ENCODE measurements at places on chromosomes 11 and 22. TPM values are rescaled to one million over a fixed set of nuclear protein-coding genes. Genes with fewer than 3 reads are reported as not detected.

GRCh38 chr22:44658311-44658953 is 43.6 kb upstream of the PRR5 start:
- DNase-seq: no peak

DNA sequence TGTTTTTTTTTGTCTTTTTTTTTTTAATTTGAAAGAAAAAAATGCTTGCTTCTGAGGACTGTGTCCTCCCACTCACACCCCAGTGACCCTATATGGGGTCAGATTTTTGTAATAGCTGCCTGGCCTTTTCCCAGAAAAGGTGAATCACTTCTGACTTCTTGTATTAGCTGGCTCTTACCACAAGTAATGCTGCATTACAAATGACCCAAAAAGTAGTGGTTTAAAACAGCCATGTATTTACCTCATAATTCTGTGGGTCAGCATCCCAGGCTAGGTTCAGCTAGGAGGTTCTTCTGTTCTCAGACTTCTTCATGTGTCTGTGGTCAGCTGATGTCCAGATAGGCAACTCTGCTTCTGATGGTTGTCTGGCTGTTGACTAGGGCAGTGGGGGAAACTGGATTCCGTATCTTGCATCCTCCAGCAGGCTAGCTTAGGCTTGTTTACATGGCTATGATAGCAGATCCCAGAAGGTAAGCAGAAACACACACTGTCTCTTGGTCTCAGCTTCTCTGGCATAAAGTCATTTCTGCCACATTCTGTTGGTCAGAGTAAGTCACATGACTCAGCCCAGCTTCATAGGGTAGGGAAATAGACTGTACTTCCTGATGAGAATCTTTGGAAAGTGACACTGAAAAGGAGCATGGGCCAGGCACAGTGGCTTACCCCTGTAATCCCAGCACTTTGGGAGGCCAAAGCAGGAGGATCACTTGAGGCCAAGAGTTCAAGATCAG is 19.5 kb downstream of the LHFPL7 start:
- no peak for DNase-seq

- DNase-seq: no peak
Observed at GRCh38 chr11:86632499-86633269, 39.7 kb downstream of the ME3 start.

DNA sequence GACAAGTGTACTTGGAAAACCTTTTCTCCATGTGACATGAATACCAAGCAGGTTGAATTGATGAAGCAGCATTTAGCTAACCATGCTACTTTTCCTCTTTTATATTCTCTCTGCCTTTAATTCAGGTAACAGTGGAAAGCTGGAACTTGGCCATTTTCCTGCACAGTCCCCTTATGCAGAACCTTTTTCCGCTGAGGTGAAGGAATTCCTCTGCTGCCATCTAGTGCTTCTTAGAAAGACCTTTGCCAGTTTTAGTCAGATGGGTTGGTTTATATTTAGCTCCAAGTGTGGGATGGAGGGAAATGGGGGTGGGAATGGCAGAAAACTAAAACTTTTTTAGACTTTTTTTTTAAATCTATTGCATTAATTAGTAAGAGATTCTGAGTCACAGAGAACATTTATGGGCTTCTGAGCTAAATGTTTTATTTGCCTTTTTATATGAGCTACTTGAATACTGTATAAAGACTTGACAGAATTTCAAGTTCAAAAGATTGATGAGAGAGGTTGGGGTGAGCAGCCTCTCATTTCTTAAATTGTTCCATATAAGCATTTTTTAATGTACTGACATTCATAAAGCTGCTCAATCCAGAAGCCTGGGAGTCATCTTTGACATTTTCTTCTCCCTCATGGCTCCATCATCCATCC is 153.9 kb upstream of the ZC3H12C start:
- peak; percentile 42 for DNase-seq

The OTOG gene
- 0.05 TPM for total RNA-seq

GRCh38 chr11:79510960-79511359 is 70.1 kb upstream of the TENM4 start:
- no peak for DNase-seq

The C2CD2L gene
- 3.4 TPM for total RNA-seq

The OR51E2 gene
- total RNA-seq: 0.63 TPM

DNA sequence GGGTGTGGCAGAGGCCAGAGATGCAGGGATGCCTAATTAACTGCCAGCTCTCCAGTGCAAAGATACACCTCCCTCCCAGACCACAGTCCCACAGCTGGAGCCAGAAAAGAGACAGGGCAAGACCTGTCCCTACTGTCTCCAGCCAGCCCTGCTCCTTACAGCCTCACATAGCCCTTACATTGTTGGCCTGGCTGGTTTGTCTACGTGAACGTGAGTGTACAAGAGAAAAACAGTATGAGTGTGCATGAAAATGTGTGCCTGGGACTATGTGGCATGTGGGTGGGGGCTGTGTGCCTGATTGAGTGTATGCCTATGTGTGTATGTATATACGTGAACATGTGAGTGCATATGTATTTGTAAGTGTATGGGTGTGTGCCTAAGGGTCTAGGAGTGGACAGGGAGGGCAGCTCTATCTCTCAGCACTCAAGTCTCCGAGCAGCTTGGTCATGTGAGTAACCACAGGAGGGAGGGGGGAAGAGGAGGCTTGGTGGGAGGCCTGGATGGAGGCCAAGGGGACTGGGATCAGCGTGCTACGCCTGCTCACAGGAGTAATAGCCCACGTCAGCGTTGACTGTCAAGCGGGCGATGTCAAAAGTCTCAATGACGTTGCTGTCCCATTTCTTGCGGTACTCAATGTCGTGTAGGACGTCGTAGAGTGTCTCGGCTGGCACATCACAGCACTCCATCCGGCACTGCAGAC is 6.6 kb upstream of the ARAP1 start:
- DNase-seq: no peak

The BEST1 gene
- total RNA-seq: 2.0 TPM

GRCh38 chr11:57391539-57391938 is 1.1 kb upstream of the PRG2 start:
- no peak for DNase-seq

The EFCAB6 gene
- 3.2 TPM for total RNA-seq
